Iris pigment epithelial cell (primary cell): ENCODE measurements at places on chromosomes 13 and 19.

- DNase-seq = no peak
Observed at GRCh38 chr13:110261166-110262081, 45.5 kb downstream of the COL4A1 start.

- peak; percentile 24 for DNase-seq
Observed at GRCh38 chr13:70339738-70340137, 231.5 kb upstream of the KLHL1 start.

DNA sequence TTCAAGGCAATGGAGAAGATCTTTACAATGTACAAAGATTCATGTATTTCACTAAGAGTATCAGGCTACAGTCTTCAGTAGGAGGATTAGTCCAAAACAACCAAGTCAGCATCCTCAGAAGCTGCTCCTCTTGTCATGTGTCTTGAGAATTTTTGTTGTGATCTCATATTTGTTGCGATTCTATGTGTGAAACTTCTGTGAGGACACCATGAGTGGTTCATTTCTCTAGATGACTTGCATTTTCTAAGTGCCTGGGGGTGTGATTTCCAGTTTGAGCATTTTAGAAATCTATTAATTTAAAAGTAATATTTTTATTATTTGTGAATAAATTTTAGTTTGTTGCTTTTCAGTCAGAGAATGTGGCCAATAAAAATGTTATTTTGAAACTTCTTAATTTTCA, 94.5 kb downstream of the RAP2A start:
- no peak for DNase-seq

- DNase-seq = no peak
Observed at GRCh38 chr19:49217382-49217781, 59.8 kb downstream of the TRPM4 start.

DNA sequence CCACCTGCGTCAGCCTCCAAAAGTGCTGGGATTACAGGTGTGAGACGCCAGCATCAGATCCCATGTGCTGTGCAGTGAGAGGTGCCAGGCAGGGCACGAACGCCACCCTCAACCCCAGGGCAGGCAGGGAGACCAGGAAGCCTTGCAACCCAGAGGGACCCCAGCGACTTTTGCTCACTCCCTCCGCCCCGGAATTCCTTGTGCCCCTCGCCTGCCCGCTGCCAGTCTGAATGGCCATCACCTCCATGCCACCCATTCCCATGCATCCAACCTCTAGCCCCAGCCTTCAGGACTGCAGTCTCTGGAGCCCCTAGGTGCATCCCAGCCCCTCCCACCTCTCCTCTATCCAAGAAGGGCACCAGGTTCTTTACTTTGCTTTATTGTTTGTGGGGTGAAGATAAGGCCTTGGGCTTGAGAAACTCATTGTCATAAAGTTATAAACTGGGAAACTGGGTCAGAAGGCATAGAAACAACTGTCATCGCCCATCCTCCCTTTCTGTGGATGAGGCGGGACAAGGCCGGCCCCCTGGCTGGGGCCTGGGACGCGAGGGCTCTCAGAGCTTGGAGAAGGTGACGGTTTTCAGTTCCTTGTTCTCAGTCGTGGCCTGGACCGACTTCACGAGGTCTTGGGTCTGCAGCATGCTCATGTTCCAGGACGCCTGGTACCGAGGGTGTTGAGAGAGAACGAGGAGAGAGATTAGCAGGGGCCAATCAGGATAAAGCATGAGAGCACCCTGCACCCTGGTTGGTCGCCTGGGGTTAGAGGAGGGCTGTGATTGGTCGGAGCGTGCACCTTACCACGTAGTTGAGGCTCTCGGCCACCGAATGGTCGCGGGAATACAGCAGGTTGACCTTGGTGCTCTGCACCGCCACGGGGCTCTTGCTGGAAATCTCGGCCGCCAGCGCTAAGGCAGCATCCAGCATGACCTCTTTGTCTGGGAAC, 2.6 kb upstream of the LGALS4 start:
- no peak for DNase-seq

GRCh38 chr13:94204163-94204562, 275.3 kb downstream of the DCT start:
- DNase-seq = no peak

DNA sequence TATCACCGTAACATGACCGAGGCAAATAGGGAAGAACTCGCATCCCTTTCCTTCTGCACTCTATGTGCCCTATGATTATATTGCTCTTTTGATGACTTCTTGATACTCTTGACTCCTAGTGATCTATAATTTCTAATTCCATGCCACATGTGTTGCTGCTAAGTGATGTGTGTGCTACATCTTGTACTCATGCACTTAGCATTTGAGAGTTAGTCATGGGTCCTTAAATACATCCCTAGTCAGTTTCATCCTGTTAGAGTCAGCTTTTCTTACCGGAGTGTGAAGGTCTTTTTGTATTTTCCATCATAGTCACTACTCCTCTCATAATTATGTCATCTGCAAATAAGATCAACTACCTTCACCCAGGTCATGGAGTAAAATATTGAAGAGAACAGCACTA, 30.2 kb downstream of the RXFP2 start:
- DNase-seq = no peak

DNA sequence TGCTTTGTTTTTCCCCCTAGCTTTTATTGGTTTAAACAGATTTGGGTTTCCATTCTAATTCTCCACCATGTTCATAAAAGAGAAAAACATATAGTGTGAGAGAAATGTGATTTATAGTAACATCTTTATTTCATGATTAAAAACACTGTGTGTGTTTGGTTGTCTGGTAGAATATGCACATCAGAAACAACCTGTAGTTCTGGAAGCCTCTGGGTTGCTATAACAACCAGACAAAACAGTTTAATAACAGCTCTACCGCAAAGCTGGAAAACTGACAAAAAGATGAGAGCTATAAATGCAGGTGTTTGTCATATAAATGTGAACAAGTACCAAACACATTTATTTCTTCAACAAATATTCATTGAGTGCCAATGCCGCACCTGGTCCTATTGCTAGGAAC, 9.8 kb downstream of the KBTBD6 start:
- DNase-seq = no peak

DNA sequence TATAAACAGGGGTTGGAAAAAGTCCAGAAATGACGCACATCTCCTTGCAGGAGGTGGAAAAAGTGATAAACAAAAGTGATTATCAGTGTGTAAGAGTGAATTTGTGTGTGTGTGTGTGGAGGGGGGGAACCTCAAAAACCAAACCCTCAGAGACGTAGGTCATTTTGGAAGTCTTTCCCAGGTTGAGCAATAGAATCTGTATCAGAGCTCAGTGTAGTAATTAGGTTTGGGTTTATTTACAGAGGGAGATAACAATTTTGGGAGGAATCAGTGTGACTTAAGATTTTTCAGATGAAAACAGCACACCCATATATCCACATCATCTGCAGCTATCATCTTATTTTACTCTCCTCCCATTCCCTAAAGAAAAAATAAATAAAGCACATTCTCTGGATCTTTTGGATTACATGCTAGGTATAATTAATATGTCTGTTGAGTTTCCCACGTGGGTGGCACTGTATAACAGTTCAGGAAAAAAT, 406.4 kb downstream of the FGF9 start:
- no peak for DNase-seq

DNA sequence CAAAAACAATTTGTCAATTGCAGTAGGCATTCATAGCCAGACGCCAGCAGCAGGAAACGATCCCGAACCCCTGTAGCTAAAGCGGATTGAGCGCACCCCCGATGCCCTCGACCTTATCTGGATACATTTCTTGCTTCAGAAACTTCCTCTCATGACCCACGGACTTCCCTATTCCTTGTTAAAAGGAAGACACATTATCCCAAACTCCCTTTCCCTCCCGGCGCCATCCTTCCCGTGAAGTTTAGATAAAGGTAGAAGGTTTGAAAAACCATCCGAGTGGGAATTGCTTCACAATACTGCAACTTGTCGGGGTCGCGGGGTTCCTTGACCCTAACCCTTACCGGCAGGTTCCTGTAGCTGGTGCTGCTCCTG, 977 bp downstream of the PCDH20 start:
- DNase-seq = no peak

DNA sequence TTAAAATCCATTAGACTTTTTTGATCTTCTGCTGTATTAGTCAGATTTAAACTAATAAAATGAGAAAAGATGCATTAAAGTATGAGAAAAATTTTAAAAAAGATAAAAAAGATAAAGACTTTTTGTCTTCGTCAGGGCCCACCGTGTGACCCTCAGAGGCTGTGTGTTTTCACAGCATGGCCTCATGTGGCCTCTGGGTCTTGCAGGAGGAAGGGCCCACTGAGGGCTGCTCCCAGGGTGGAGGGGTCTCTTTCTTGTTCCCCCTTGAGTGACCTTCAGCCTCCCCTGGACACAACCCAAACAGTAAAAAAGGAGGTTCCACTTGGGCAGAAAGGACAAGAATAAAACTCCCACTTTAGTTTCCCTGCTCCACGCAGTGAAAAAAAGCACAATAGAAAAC, 57.1 kb upstream of the RANBP3 start:
- DNase-seq = no peak

DNA sequence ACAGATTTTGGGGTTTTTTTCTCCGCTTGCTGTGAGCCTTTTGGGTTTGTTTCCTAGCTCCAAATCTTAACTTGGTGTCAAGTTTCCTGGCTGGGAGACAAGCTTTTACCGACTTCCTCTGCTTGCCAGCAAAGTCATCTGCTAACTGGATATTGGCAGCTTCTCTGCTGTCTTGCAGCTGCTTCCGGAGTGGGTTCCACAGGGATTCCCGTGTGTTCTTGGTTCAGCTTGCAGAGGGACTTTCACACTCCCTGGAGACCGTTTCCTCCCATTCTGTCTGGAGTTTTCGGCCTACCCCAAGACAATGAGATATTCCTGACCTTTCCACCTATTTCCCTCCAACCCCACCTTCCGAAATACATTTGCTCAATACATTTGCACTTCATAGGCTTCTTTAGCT, 2.2 kb upstream of the COLGALT1 start:
- DNase-seq = peak; percentile 96
